Activated CD4-positive, alpha-beta T cell treated with anti-CD3 and anti-CD28 coated beads, Interleukin-2, amount 10 ng/mL, durations not matched to agents 7 days and 5 days (primary cell): ENCODE measurements at places on chromosomes 12 and 14.
A peak's percentile ranks its signal among the peaks of the same experiment; 100 is the strongest.

- DNase-seq, result no peak
Measured at GRCh38 chr12:9711664-9712063, 21.2 kb downstream of the CLECL1 start.

- DNase-seq, result no peak
Measured at GRCh38 chr12:87768501-87769287, 260.5 kb downstream of the C12orf50 start.

DNA sequence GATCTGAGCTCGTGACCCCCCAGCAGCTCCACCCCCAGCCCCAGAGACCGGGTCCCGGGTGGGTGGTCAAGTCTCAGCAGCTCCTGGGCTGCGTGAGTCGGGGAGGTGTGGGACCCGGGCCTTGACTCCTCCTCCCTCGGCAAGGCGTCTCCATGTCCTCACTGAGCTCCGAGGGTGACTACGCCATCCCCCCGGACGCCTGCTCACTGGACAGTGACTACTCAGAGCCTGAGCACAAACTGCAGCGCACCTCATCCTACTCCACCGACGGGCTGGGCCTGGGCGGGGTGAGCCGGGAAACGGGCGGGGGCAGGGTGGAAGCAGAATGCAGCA, 28.1 kb downstream of the PIGH start:
- no peak for DNase-seq

- no peak for DNase-seq
Measured at GRCh38 chr12:1972260-1972659, 32.0 kb downstream of the DCP1B start.

DNA sequence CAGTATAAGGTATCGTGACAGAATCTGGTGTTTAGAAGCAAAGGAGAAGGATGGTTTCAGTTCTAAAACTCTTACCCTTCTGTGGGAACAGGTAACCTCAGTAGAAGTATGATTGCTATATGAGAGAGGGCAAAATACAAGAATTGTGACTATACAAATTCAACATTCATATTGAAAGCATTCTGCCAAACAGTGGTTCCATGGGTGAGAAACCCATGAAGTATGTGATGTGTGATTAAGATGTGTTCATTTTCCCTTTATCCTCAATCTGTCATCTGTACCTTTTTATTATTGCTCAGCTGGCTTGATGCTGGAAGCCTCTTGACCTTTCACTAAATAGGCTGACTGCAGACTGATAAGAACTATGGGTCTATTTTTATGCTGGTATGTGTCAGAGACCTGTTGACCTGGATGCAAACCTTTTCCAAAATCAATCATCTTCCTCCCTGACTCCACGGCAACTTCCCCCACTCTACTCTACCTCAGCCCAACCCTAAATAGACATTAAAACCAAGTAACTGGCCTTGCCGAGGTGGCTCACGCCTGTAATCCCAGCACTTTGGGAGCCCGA, 109.6 kb downstream of the STXBP6 start:
- DNase-seq, result no peak

DNA sequence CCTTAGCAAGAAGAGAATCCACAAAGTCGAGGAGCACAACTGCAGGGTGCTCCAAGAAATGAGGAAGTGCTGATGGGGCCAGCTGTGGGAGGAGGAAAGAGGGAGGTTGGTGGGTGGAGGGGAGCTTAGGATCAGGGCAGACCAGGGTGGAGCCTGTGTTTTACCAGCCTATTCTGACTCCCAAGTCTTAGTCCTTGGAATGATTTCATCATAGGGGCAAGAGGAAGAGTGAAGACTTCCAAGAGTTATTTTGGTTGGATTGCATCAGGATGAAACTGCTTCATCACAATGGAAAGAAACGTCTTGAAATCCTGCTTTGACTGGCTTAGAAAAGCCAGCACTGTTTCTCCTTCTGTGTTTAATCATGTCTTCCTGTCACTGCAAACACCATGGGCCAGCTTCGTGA, 194.0 kb downstream of the DPF3 start:
- DNase-seq, result no peak

- DNase-seq, result no peak
Measured at GRCh38 chr12:54463034-54463433, 10.4 kb downstream of the GTSF1 start.

DNA sequence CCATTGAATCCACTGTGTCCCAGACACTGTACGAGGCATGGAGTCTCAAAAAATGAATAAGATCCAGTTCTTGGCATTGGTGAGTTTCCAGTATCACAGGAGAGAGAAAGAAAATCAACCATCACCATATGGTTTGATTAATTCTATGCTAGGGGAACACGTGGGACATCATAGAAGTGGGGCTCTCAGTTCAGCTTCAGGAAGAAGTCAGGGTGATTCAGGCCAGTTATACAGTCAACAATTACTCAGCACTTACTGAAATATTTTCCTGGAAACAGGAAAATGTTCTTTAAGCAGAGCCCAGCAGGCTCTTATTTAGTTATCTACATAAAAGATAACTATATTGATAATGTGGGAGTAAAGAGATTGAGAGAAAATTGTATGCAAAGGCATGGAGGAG, 407.2 kb downstream of the NOVA1 start:
- no peak for DNase-seq

DNA sequence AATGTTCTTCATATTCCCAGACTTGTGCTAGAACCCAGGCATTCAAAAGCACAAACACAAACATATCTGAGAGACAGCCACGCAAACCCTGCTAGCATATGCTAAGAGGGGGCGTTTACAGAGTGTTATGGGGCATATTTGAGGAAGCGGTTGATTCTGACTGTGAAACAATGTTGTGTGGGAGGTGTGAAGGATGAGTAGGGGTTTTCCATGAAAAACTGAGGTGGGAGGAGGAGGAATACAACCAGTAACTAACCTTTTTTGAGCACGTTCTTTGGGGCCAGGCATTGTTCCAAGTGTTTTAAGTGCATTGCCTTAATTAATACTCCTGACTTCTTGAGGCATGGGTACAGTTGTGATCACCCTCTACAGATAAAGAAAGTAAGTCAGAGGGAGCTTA, 499.5 kb downstream of the AACS start:
- no peak for DNase-seq

DNA sequence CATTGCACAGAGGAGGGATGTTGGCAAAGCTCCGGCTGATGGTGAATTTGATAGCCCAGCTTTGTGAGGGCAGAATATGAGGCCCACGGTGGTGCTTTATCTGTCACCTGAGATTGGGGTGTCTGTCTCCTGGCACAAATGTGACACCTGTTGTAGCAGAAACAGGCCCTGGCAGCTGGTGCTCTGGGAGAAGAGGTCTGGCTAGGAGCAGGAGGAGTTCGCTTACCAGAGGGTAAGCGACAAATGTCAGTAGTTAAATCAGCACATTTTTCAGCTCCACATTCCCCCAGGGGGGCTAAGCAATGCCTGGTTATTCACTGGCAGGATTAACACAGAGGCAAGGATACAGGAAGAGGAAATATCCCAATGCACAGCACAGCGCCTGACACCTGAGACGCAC, 71.1 kb downstream of the B4GALNT3 start:
- no peak for DNase-seq

GRCh38 chr14:47392326-47392725, 283.1 kb downstream of the MDGA2 start:
- no peak for DNase-seq

- DNase-seq, result no peak
Measured at GRCh38 chr14:97298331-97298730, 501.1 kb downstream of the VRK1 start.

DNA sequence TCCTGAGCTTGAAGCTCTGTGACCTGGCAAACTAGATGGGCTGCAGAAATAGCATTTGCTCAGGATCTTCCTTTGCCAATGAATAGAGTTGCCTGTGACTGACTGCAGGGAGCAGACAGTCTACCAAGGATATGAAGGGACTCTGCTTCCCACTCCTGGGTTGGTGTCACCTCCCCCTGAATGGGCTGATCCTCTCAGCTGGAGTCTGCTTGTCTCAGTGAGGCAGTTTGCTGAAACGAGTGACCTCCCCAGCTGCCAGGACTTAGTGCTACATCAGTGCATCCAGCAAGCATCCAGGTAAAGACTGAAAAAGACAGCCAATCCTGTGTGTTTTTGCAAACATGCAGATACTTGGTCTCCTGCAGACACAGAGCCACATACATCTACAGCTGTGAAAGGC, 28.5 kb downstream of the PAH start:
- no peak for DNase-seq

DNA sequence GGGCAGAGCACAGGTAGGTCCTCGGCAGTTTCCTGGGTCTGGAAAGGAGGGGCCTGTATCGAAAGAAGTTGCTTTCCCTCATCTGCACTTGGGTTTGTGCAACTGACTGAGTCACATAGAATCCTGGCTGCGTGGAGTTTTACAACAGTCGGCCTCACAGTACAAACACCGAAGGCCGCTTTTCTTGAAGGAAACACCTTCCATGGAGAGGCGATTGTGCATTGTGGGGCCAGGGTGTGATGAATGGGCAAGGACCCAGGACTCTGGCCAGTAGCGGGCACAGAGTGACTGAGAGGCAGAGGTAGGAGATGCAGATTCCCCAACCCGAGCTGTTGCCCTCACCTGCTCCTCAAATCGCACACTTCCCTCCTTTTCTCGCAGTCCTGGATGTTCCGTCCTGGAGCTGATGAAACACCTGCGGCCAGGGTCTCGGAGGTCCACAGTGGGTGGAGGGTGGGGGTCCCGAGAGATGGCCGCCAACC, 7.7 kb downstream of the CCND2 start:
- DNase-seq, result no peak

GRCh38 chr12:54390668-54391551, 6.4 kb upstream of the ZNF385A start:
- DNase-seq, result peak; percentile 62

DNA sequence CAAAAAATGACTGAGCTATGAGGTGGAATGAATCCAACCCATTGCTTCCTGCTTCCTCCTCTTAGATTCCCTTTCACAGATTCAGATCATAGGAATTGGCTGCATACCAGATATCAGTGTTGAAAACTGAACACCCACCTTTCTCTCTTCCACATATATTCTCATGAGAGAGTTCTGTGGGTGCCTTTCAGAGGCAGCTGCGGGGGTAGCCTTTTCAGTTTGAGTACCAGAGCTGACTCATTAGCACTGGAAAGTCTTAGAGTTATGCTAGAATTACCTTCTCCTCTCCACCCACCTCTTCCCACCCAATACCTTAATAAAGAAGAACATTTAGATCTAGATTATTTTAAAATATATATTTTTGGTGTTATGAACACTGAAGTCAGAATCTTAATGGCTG, 495.4 kb upstream of the SEL1L start:
- DNase-seq, result no peak

- no peak for DNase-seq
Measured at GRCh38 chr12:28463396-28463795, 273.1 kb downstream of the CCDC91 start.

DNA sequence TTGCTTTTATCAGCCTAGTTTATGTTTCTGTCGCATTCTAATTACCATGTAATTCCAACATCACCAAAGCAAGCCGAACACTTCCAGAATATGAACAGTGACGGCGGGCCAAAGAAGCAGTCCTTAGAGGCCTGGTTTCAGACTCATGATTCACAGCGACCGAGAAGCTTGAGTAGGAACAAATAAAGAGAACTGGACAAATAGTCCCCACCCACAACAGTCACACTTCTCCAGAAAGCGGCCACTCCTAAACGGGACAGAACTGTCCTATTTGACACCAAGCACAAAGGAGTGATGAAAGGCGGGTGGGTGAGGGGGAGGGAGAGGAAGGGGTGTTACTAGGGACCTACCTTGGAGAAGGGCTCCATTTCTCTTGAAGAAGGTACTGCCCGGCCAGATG, 136.4 kb downstream of the FOXN3 start:
- no peak for DNase-seq

DNA sequence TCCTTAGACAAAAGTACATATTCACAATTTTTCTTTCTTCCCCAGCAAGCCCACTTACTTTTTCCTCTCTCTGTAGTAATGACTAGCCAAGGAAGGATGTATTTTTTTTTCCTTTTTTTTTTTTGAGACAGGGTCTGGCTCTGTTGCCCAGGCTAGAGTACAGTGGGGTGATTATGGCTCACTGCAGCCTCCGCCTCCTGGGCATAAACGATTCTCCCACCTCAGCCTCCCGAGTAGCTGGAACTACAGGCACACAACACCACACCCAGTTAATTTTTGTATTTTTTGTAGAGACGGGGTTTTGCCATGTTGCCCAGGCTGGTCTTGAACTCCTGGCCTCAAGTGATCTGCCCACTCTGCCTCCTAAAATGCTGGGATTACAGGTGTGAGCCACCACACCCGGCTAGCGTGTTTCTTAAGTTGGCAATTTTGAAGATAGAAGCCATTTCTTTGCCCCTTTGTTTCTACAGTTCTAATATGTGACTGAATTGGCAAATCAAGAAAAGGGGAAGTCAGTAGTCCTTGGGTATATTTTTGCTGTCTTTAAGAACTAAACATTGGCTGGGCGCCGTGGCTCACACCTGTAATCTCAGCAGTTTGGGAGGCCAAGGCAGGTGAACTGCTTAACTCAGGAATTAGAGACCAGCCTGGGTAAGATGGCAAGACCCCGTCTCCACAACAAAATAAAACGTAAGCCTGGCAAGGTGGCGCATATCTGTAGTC, 3.2 kb upstream of the NACA start:
- no peak for DNase-seq

GRCh38 chr12:76421046-76421445, 72.8 kb upstream of the BBS10 start:
- no peak for DNase-seq

DNA sequence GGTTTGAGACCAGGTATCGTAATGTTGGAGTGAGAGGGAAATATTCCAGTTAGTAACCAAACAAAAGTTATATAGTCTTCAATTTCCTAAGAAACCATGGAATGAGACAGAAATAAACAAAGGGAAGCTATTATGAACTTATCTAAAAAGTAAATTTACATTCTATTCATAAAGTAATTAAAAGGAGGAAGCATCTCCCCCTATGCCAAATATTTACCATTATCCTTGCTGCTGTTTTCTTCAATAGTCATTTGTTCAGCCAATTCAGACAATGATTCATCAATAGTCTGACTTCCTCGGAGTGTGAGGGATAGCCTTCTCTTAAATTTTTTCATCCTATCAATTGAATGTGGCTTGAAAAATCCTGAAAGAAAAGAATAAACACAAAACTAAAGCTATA, 65.7 kb downstream of the CDK17 start:
- DNase-seq, result no peak

- DNase-seq, result no peak
Measured at GRCh38 chr12:82688035-82688501, 1.4 kb downstream of the TMTC2 start.
